ENCODE measurements at places on chromosomes 12 and 14.

- DNase-seq = no peak
These were observed 12.0 kb downstream of the DEPDC4 start for GRCh38 chr12:100254876-100255275.

DNA sequence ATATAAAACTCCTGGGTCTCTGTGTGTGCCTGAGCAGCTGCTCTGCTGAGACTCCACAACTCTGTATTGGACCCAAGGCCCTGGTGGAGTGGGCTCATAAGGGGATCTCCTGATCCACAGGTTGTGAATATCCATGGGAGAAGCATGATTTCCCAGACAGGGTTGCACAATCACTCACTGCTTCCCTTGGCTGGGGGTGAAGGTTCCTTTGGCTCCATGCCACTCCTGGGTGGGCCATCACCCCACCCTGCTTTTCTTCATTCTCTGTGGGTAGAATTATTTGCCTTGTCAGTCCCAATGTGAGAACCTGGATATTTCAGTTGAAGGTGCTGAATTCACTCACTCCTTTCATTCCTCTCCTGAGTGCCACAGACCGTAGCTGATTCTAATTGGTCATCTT, 205.2 kb upstream of the TMEM260 start:
- no peak for DNase-seq

DNA sequence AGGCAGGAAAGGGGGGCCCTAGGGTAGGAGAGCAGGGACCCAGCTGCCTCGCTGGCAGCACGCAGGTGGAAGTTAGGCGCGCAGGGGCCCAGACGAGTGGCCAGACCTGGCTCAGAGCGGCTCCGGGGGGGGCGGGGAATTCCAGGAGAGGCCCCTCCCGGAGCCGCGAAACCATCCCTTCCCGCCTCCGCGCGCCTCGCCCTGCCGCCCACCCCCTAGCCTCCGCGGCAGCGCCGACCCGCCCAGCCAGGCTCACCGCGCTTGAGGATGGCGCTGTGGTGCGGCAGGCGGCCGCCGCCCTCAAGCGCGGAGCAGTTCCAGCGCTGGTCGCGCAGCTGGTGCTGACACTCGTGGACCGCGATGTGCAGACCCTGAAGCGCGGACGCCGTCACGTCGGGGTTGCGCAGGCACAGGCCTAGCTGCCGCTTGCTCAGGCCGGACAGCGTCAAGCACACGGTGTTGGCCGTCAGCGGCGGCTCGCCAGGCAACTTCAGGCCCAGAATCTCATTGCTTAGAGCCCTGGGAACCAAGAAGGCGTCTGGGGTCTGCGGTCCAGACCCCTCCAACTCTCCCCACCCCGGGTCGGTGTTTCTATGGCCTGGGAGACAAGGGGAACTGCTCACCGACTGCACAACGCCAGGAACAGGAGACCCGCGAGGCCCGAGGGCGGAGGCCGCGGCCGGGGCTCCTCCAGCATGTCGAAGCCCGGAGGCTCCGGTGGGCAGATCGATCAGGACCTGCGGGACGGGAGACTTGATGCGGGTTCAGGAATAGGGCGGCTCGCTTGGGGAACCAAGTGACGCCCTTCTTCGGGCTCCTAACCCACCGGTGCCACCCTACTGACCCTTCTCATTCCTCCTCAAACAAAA, 1.5 kb downstream of the WNT10B start:
- peak; percentile 77 for DNase-seq

- no peak for DNase-seq
These were observed 161.7 kb downstream of the BTG1 start for GRCh38 chr12:91983935-91984334.

DNA sequence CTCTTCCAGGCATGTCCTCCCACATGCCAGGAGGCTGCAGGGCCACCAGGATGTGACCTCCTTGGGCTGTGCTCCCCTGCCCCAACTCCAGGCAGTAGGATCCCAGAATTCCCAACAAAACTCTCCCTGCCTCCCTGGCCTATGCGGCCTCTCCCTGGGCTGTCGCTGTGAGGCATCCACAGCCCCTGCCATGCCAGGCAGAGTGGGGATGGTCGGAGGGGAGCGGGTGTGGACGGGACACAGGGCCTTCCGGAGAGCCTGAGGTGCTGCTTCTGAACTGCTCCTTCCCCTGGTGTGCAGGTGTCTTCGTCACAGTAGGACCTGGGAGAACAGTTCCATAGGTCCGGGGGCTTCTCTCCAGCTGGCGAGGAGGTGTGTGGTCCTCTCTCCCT, 18.3 kb downstream of the GPR132 start:
- no peak for DNase-seq

DNA sequence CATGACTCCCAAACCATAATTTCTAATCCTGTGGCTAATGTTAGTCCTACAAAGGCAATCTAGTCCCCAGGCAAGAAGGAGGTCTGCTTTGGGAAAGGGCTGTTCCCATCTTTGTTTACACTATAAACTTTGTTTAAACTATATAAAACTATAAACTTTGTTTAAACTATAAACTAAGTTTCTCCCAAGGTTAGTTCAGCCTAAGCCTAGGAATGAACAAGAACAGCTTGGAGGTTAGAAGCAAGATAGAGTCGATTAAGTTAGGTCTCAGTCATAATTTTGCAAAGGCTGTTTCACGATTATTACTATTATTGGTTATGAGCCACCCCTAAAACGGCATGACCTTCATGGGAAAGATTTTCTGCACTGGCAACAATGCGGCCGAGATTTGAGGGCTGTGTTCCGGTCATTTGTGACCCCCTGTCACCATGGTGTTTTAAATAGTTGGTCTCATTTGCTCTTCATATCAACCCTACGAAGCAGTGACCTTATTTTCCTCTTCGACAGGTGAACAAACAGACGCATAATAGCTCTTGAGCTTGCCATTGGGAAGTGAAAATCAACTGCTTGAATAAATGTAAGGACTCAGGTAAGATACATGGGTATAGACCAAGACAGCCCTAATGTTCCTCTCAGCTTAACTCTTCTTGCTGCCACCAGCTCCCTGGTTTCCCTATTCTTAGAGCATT, 322.6 kb upstream of the TMEM132C start:
- DNase-seq = no peak

- no peak for DNase-seq
These were observed 8.8 kb downstream of the VRK1 start for GRCh38 chr14:96805956-96806355.

DNA sequence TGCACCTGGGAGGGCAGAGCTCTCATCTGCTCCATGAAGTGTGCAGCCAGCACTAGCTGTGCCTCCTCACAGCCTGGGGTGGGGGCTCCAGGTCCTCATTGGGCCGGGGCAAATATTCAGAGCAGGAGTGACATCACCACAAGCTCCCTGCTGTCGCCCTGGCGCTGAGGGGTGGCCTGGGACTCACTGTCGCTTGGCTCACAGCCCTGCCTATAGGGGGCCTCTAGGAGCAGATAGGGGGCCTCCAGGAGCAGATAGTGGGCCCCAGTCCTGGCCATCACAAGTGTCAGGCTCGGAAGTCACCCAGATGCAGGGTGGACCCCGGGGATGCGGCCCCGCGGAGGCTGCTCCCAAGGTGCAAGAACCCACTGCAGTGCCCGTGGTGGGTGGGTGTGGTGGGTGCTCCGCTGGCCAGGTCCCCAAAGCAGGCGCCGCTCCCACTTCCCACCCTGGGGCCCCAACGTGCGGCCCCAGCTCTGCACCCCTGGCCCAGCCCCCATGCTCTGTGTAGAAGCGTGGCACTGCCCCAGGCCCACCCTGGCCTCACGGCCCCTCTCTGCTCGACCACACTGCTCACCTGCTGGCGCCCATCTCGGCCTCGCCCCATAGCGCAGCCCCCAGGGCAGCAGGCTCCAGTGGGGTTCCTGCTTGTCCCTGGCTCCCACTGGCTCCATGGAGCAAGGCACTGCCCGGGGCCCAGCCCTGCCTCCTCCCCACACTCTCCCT, 18.0 kb downstream of the SYNJ2BP start:
- DNase-seq = no peak

DNA sequence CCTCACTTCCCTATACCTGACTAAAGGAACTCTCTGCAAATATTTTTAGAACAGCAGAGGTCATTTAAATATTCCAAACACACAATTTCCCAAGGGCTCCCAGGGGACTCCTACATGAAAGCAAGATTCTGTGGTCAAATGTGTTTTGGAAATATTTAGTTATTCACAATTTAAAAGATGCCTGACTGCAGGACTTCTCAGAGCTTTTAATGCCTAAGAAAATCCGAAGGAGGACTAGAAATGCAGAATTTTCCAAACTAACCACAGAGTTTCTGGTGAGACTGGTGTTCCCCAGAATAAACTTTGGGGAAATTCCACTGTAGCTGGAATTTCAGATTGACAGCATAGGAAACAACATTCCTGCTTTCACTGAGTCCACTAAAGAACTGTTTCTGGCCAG, 84.8 kb upstream of the MAP1LC3B2 start:
- no peak for DNase-seq

GRCh38 chr12:56338308-56339157, at the start of gene IL23A:
TSS of gene IL23A (plus strand) at chr12:56338884. CDS start at chr12:56339045, 161 bp downstream.
- no peak for DNase-seq

DNA sequence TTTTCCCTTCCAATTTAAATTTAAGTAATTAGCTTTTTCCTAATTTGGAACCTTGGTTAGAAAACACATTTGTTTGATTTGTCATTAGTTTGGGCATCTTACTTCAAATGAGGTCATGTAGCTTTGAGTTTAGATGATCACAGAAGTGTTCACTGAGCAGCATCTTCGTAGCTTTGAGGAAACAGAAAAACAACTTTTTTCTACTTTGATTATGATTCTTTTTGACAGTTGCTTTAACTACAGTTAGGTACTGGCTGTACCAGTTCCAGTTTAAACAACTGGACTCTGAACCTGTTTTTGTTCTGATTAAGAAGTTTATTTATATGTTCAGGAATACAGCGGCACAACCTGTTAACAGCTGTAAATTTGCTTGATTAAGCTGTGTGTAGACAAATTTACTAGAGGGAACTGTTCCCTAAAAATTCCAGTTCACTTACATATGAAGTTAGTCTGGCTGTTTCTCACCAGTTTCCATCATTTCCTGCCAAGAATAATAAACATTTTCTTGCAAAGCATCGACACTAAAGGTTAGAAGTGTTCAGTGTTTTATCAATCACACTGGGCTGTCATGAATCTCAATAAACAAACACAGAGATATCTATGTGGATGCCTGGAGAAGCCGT, 191.9 kb downstream of the RAD51B start:
- DNase-seq = peak; percentile 76

DNA sequence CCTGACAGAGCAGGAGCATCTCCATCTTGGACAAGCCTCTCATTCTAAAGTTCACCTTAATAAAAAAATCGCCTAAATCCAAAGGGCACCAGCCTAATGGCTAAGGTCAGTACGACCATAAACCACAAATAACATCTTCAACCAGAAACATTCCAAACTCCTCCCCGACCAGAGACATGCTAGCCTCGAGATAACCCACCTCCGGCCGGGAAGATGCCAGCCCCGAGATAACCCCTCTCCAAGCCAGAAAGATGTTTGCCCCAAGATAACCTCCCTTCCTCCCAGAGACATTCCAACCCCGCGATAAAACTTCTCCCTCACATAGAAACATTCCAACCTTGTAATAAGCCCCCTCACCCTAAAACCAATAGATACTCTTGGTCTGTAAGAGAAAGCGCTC, 86.8 kb upstream of the PKP2 start:
- DNase-seq = no peak

DNA sequence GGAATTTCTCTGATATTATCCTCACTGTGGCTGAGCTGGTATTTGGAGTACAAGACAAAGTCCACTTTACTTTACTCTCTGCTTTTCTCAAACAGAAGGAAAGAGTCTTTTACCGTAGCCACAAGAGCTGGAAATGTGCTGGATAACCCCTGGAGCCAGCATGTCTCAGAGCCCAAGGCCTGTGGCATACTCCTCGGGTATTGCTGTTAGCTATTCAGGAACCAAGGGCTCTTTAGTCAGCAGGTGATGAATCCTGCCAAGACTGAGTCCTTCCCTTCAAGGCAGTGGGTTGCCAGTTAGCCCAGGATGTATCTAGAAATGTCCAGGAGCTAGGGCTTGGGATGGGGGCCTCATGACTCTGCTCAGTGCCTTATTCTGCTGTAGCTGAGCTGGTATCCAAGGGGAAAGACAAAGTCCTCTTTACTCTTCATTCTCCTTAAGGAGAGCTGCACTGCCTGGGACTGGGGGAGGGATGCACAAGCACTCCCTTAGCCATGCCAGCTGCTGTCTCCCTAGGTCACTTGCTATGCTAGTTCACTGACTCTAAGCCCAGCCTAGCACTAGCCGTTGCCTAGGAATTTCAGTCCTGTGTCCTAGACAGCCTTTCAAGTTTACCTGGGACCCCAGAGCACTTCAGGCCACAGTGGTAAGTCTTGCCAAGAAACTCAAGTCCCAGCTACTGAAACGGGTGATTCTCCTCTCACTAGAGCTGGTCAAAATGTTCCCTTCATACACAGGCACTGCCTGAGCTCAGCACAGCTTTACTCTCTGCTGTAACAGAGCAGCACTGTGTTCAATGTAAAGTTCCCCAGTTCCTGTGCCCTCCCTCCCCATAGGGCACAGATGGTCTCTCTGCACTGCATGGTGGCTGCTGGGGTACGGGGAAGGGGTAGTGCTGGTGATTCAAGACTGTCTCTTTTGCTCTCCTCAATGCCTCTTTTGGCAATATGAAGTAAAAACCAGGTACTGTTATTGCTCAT, 136.4 kb downstream of the SLC35F4 start:
- DNase-seq = no peak

DNA sequence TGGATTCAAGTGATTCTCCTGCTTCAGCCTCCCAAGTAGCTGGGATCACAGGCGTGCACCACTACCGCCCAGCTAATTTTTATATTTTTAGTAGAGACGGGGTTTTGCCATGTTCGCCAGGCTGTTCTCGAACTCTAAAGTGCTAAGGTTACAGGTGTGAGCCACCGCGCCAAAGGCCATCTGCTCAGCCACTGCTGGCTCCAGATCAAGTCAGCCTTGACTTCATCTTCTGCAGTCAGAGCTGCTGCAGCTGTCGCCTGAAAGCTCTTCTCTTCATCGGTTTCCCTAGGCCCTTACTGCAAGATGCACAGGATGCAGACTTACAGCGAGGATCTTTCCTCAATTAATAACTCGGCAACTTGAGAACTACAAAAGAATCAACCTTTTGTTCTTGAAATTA, 66.8 kb downstream of the CLIP1 start:
- DNase-seq = no peak

DNA sequence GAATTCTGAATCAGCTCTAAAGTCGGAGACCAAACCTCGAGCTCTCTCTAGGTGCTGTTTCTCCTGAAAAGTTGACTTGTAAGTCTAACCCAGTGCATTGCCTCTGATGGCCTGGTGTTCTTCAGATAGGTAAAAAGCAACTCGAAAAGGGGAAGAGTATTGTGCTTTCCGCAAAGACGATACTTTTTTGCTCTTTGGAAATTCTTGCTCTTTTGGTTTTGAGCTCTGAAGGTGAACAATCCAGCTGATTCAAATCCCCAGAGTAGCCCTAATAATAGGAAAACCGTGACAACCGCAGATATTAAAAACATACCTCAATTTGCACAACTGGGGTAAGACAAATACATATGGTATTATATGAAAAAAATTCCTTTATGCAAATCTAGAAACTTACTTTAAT, 447.4 kb downstream of the RAD51B start:
- no peak for DNase-seq

GRCh38 chr12:53476769-53477209, 22.5 kb downstream of the MAP3K12 start:
- no peak for DNase-seq

All from stomach (tissue), 19 donors.